ENCODE measurements at places on chromosomes 3 and 15.

DNA sequence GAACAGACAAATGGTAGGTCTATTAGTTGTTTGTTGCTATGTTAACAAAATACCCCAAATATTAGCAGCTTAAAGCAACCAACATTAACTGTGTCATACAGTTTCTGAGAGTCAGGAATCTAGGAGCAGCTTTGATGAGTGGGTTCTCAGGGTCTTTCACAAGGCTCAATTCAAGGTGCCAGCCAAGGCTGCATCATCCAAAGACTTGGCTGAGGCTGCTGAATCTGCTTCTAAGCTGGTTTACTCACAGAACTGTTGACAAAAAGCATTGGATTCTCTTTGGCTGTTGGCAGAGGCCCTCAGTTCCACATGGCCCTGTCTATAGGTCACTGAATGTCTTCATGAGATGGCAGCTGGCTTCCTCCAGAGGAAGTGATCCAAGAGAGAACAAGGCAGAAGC lies 40.3 kb upstream of the TSC22D2 start:
- DNase-seq: no peak

- no peak for DNase-seq
Observed at GRCh38 chr15:93185796-93186195, 96.8 kb upstream of the RGMA start.

- no peak for DNase-seq
Observed at GRCh38 chr15:85337425-85338074, 42.9 kb upstream of the AKAP13 start.

- DNase-seq: no peak
Observed at GRCh38 chr3:22089284-22089683, 338.3 kb upstream of the ZNF385D start.

GRCh38 chr3:73572368-73572767 lies 52.4 kb downstream of the PDZRN3 start:
- no peak for DNase-seq

GRCh38 chr3:40201770-40202169 lies 107.7 kb upstream of the EIF1B start:
- no peak for DNase-seq

DNA sequence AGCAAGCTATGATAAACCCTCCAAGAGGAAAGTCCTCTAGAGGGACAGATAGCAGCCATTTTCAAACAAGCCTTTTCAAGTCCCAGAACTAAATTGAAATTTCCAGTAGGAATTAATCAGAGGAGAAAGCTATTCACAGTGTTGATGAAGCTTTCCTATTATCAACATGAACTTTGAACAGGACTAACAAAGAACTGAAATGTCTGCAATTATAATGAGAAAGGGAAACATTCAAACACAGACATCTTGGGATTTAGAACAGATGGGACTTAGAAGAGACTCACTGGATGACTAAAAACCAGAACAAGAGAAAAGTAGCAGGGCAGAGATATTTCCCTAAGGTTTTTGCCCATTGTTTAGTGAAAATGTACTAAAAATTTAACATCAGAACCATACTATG lies 622.1 kb upstream of the UBE2E2 start:
- DNase-seq: no peak

DNA sequence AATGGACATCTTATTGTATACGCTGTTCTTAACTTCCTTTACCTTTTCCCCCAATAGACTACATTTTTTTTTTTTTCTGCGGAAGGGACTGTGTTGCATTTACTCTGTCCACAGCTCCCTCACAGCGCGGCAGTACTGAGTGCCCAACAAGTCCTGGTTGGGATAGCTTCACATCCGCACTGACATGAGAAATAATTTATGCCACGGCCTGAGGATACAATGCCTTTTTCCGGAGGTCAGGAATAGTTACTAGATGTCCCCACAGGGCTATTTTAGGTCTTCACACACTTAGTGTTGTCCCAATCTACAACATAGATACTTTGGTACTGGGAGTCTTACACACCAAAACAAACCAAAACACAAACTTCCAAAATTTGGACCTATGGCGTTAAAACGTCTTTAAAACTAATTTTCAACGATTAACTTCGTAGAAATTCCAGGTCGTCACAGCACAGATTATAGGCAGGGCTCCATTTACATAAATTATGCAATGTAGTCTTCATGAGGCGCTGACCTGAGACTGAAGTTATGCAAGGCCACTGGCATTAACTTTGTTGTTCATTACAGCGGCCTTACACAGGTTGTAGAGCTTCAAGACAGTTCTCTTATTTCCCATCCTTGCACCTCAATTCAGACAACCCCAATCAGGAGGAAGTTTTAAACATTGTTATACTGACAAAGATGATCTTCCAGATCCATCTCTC lies 989 bp upstream of the PPIB start:
- DNase-seq: no peak

GRCh38 chr3:147497286-147497685 lies 88.1 kb downstream of the ZIC1 start:
- no peak for DNase-seq

DNA sequence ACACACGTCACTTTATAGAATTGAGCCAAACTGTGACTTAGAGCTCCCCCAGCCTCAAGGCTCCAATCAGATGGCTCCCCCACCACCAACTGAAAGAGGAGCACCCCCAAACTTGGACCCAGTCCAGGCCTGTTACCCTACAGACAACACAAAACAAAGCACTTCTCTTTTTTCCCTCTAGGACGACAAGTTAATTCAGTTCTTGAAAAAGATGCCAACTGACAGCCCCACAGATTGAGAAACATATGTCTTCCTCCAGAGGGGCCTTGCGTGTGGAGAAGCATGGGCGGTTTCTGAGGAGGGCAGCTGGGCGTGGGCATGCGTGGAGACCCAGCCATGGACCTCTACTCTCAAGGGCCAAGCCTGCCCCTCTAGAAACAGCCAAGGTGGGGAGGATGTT lies 229.5 kb downstream of the SHQ1 start:
- no peak for DNase-seq

DNA sequence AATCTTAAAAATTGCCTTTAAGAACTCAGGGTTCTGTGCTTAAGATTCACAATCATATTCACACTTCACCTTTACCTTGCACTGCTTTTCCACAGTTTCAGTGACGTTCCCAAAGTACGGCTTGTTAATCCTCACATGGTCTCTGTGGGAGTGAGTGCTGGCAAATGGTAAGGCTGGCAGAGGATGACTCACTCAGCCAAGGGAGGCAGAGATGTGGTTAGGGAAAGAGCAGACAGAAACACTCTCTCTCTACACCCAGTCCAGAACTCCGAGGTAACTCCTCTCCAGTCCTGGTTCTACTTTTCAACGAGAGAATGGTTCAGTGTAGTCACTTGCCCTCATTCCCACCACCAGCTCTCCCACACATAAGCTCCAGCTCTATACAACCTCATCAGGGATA lies 33.1 kb downstream of the RASGRP1 start:
- no peak for DNase-seq

GRCh38 chr15:80523746-80524145 lies 119.6 kb downstream of the ARNT2 start:
- no peak for DNase-seq

GRCh38 chr3:20406611-20407011 lies 220.6 kb upstream of the SGO1 start:
- DNase-seq: no peak

- DNase-seq: no peak
Observed at GRCh38 chr15:65833501-65834205, 35.6 kb upstream of the RAB11A start.

DNA sequence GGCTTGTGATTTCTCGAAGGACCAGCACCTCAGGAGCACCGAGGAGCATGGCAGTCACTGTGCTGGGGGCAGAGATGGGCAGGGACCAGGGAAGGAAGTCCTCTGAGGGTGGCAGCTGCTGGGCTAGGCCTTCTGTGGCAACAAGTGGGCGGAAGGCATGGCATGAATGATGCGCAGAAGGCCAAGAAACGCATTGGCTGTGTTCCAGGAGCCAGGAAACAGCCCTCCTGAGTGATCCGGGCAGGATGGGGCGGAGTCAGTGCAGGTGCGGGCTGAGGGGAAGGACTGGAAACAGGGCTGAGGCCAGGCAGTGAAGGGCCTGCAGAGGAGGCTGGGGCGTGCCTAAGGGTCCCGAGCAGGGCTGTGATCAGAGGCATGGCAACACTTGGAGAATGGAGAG lies 23.6 kb downstream of the MRPS11 start:
- DNase-seq: no peak

GRCh38 chr3:158713094-158713499 lies 19.2 kb downstream of the RARRES1 start:
- DNase-seq: no peak

- no peak for DNase-seq
Observed at GRCh38 chr15:93121107-93121506, 32.1 kb upstream of the RGMA start.

GRCh38 chr3:152524198-152525140 lies 255.7 kb downstream of the MBNL1 start:
- DNase-seq: no peak

DNA sequence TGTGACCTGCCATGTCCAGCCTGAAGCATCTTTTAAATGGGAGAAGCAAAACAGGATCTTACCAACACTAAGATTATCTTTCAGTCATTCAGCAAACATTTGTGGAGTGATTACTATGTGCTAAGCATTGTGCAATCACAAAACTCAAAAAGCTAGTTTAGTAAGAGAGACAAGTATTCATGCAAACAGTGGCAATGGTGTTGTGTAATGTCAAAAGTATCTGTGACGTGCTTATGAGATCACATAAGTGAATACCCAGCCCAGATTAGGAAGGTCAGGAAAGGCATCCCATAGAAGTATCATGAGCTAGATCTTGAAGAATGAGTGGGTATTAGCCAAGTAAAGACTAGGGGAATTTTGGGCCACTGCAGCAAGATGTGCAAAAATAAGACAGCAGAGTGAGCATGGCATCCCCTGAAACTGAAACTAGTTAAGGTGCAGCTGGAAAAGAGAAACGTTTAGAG lies 32.1 kb downstream of the SEC62 start:
- no peak for DNase-seq

- DNase-seq: no peak
Observed at GRCh38 chr3:161265916-161266571, 44.9 kb downstream of the NMD3 start.

- no peak for DNase-seq
Observed at GRCh38 chr15:70794596-70795310, 31.4 kb upstream of the UACA start.

GRCh38 chr3:135966962-135967274 lies 1.4 kb downstream of the PPP2R3A start:
- no peak for DNase-seq

GRCh38 chr3:122353893-122354401 lies 28.9 kb downstream of the CSTA start:
- DNase-seq: no peak

GRCh38 chr3:59531066-59531745 lies 481.4 kb upstream of the CFAP20DC start:
- no peak for DNase-seq

GRCh38 chr15:68979816-68980215 lies 34.7 kb upstream of the NOX5 start:
- no peak for DNase-seq

DNA sequence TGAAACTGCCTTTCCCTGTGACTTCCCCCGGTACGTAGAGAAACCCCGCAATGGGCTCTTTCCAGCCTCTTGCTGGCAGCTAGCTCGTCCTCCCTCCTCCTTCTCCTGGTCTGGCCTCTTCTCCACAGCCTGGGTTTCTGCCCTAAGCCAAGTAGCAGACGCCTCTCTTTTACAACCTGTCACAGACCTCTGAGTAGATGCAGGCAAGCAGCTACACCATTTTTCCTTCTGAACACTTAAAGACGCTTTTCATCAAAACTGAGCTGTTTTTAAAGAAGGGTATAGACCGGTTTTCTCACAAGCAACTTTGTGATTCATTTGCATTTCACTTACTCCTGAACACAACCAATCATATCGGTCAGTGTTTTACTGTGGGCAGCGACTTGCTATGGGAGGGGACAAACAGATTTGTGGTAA lies 32.0 kb downstream of the ADAMTSL3 start:
- DNase-seq: no peak

DNA sequence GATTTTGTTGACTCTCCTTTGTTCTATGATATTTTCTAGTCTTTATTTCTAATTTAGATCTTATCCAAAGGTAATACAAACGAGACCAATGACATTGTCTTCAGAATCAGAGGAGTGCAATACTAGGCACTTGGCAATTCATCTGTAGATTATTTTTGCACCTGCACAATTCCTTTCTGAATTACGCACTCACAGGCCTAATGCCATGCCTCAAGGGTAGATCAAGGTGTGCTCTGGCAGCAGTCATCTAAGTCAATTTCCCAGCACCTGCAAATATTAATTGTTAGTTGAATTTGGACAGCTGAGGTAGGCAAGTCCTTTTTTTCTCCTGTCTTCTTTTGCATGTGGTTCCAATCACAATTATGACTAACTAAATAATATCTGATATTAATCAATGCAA lies 653.2 kb downstream of the ROBO2 start:
- DNase-seq: no peak

DNA sequence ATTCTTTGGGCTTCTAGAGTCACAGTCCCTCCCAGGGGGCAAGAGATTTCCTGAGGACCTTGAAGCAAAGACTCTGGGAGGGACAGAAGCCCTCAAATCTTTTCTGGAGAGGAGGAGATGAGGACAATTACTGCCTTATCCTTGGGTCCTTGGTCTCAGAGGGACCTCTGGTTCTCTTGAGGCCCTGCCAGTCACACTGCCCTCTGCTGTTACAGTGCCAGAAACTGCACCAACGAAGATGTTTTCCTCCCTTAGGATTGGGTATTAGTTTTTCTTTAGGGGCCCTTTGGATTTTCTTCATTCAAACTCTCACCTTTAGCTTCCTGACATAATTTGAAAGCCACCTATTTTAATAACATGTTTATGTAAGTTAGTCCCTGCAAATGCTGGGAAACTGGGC lies 58.2 kb upstream of the SCN5A start:
- no peak for DNase-seq

- DNase-seq: no peak
Observed at GRCh38 chr3:23808525-23808924, 2.8 kb downstream of the UBE2E1 start.

GRCh38 chr3:190121383-190121782 lies 686 bp upstream of the P3H2 start:
- DNase-seq: no peak

GRCh38 chr3:10574101-10574620 lies 68.8 kb upstream of the ATP2B2 start:
- DNase-seq: no peak

- no peak for DNase-seq
Observed at GRCh38 chr3:141853629-141854168, 22.7 kb upstream of the ATP1B3 start.

DNA sequence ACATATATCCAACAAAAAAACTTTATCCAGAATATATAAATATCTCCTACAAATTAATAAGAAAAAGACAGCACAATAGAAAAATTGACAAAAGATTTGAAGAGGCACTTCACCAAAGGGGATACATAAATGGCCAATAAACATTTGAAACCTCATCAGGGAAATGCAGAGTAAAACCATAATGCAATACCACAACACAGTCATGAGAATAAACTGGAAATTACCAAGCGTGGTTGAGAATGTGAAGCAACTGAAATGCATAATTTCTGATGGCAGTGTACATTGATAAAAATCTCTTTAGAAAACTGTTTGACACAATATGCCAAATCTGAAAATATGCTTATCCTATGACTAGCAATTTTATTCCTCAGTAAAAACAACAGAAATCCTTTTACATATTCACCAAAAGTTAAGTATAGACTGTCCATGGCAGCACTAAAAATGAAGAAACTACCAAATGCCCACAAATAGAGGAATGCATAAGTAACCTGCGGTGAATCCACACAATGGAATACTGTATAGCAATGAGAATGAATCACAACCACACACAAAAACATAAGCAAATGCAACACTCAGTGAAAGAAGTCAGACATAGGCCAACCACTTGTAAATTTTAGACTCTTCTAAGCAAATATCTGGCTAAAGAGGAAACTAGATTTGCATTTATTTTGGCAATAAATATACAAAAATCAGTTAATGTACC lies 7.9 kb downstream of the LYZL4 start:
- no peak for DNase-seq
